ENCODE measurements at places on chromosomes 16 and 17. TPM values are rescaled to one million over a fixed set of nuclear protein-coding genes. Genes with fewer than 3 reads are reported as not detected.

GRCh38 chr17:80371196-80371595 lies 43.8 kb upstream of the ENDOV start:
- no peak for DNase-seq

- no peak for DNase-seq
Measured at GRCh38 chr17:2024572-2025219, 438 bp downstream of the RTN4RL1 start.

DNA sequence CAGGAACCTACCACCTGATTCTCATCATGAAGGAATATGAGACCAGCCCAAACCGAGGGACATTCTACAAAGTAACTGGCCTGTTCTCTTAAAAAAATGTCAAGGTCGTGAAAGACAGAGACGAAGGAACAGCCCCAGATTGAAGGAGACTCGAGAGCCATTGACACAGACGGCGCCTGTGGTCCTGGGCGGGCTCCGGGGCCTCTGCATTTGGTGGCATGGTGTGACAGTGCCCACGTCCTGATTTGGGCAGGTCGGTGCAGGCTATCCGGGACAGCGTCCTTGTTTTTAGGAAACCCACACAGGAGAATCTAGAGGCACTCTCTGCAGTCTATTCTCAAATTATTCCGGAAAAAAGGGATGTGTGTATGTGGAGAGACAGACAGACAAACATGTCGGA lies 64.1 kb downstream of the ADCY9 start:
- no peak for DNase-seq

- no peak for DNase-seq
Measured at GRCh38 chr17:59488805-59489204, 76.6 kb upstream of the DHX40 start.

DNA sequence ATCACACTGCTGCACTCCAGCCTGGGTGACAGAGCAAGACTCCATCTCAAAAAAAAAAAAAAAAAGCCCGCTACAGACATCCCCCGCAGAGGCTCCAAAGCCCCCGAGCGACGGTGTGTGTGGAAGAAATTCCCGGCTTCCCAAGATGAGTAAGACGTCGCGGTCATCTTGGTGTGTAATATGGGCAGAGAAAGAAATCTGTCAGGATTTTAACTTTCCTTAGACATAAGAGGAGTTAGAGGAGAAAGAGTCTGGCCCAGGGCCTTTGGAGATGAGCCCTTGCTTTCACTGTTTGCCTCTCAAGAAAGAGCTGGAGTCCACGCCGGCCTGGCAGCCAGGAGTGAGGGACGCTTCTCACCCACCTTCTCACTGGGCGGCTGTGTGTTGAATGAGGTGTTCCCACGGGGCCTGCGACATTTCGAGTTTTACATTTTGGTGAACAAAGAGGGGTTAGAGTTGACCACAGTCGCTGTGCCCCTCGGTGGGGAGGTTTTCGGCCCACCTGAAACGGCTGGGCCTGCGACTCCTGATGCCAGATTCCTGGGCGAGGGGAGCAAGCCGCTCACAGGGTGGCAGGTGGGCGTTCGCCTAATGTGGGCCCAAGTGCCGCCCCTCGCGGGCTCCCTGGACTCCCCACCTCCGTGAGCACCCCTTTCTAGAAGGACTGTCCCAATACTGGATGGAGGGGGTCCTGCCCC lies 17.9 kb downstream of the C1QTNF1 start:
- no peak for DNase-seq

GRCh38 chr17:64692187-64692586 lies 30.1 kb upstream of the SMURF2 start:
- DNase-seq, result no peak

- no peak for DNase-seq
Measured at GRCh38 chr17:7014995-7015958, 2.9 kb downstream of the RNASEK start.

DNA sequence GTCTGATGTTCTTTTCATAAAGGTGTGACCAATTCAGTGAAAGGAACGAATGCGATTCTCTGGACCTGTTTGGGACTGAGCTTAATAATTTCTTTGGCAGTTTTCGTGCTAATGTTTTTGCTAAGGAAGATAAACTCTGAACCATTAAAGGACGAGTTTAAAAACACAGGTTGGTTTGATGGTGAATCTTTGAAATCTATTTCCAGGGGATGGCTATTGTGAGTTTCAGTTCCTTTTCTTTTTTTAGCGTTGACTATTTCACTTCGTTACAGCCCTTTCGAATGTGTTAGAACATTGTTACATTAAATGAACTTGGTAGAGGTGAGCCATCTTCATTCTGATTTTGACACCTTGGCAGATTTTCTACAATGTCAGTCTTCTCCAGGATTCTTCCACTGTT lies 1.2 kb downstream of the TNFRSF17 start:
- no peak for DNase-seq

GRCh38 chr17:27543464-27543856 lies 87.2 kb downstream of the KSR1 start:
- DNase-seq, result no peak

DNA sequence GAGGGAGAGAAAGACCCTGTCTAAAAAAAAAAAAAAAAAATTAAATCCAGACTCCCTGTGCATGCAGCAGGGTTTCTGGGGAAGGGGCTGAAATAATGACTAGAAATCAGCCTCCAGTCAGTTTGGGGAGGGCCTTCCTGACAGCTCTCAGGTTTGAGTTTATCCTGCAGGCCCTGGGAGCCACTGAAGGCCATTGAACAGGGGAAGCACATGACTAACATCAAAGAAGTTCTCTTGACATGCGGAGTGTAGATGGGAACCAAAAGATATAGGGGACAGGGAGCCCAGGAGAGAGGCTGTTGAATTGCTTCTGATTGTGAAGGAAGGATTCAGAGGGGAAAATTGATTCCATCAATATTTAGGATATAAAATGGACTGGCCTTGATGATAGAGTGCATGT lies 2.8 kb upstream of the RABEP2 start:
- DNase-seq, result no peak

DNA sequence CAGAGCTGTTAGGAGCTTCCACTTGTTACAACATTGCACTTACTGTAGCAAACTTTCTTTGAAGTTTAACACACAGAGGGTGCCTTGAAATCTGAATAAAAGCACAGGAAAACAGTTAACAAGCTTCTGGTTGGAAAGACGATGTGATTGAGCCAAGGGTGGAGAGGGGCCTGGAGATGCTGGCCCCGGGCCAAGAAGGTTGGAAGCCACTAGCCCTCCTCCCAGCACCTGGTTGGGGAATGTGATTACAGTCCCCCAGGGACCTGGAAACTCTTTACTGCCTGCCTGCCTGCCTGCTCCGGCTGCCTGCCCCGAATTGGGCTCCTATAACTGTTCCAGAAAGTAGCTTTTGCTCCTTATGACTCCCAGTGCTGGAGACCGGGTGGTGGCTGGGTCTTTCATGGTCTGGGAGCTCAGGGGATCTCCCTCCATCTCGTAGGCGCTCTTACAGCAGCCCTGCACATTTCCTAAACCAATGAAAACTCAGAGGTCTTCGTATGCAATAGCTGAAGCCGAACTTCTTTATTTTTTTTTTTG lies 48.0 kb upstream of the ZFHX3 start:
- DNase-seq, result no peak

DNA sequence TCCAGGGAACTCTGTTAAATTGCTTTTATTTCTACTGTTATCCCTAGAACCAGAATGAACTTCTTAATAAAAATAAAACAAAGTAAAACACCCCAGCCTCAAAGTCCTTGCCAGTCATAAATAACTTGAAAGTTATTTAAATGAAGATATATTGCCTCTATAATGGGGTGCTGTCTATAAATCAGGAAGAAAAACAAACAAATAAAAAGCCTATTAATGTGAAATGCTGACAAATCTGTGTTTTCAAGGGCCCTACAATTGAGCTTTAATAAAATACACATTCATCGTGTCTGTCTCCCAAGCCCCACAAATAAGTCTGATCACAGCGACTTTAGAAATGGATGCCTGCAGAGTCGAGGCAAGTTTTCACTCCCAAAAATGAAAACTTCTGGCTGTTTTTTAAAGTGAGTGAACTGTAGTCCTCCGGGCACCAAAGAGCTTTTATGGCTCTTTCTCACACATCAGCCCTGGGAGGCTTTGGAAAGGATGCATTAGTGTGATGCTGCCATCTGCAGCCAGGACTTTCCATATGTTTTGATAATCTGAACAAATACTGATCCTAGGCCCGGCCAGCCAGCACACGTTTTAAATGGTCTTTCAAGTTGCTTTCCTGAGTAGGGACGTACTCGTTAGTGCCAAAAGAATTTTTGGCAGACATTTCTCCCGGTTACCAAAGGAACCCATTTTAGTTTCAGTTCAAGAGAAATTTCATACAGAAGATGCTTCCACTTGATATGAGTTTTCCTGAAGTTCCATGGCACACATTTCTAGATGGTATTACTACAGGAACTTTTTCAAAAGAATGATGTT lies 16.3 kb downstream of the NACA2 start:
- DNase-seq, result no peak

GRCh38 chr16:68750193-68750695 lies 13.2 kb downstream of the CDH1 start:
- DNase-seq, result no peak

- DNase-seq, result no peak
Measured at GRCh38 chr16:30555315-30556124, 2.7 kb downstream of the ZNF764 start.

- DNase-seq, result no peak
Measured at GRCh38 chr17:3514873-3515272, 39.1 kb downstream of the ASPA start.

- no peak for DNase-seq
Measured at GRCh38 chr17:9792181-9792840, 919 bp upstream of the DHRS7C start.

DNA sequence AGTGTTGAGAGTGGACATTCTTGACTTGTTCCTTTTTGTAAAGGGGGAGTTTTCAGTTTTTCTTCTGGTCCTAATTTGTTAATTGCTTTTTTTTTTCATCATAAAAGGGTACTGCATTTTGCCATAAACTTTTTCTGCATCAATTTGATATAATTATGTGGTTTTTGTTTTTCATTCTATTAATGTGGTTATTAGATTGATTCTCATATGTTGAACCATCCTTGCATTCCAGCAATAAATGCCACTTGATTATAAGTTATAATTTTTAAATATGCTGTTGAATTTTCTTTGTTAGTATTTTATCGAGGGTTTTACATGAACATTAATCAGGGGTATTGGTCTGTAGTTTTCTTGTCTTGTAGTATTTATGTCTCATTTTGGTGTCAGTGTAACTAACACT lies 87.2 kb upstream of the SMIM36 start:
- no peak for DNase-seq

DNA sequence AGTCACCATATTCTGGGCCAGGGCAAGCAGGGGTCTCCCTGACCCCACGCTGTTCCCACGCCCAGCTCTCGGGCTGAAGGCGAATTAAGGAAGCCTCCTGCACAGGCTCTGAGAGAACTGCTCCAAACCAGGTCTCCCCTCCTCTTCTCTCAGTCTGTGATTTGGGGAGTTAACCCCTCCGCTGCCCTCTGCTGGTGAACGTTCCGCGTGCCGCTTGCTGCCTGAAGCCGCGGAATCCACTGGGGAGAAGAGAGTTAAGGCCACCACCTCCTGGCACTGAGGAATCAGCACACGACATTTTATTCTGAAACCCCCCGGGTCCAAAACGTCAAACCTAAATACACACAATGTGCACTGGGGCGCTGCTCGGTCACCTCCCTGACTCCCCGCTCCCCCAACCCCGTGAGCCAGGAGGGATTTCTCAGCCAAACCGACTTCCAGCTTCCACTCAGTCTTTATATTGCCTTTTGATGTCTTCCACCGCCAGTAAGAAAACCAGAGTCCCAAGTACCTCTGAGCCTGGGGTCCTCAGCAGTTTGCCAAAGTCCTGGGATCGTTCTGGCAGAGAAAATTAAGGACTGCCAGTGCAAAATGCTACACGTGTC lies 54.4 kb upstream of the RCVRN start:
- peak; percentile 34 for DNase-seq

DNA sequence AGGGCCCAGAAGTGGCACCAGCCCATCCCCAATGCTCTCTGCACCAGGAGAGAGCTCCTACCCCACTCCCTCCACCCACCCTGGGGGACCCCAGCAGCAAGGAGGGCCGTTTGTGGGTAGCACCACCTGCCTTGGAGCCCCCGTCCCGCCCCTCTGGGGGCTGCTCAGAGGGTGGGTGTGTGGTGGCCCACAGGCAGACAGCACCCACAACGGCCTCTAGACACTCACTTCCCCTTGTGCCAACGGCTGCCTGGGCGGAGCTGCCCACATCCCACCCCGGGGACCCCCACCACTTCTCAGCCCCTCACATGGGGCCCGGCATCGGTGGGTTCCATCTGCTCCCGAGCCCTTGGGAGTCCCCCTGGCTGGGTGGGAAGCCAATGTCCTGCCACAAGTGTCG lies 33.3 kb downstream of the BAHCC1 start:
- DNase-seq, result no peak

DNA sequence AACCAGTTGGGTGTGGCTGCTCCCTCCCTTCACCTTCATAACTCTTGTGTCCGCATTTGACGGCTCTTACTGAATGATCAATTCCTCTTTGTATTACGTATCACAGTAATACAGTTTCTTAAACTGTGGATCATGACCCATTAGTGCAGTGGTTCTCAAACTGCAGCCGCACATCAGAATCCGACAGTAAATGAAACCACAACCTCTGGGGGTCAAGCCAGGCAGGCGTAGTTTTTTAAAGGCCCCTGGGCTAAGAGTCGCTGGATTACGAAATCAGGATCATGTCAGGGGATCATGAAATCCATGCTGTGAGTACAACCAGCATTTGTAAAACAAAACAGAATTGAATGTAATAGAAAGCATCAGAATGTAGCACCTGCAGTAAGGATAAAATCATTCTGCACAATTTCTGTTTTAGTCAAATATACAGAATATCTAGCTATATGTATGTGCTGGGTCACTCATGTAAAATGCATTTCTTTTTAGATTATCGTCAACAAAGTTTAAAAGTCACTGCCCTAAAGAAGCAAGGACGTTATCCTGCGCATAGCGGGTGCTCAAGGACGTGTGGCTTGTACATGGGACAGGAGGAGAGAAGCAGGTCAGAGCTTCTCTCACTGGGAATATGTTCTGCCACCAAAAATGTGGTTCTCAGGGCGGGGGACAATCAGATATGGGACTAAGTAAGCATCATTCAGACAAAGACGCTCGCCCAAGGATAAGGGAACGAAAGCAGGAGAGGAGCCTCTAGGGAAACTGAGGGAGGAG lies 113.1 kb downstream of the ZFHX3 start:
- no peak for DNase-seq

GRCh38 chr17:45777388-45777787 lies 6.7 kb upstream of the CRHR1 start:
- no peak for DNase-seq

DNA sequence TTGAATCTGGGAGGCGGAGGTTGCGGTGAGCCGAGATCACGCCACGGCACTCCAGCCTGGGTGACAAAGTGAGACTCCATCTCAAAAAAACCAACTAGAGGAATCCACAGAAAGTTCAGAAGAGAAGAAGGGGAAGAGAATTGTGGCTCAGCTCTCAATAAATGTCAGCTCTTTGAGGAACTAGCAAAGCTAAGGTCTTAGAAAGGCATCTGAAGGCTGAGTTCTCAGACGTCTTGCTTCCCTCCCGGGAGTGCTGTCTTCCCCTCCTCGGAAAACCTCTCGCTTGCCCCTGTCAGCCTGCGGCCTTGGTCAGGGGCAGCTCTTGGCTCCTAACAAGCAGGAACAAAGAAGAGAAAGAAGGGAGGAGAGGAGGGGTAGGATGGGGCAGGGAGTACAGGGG lies 5.3 kb downstream of the SHPK start:
- no peak for DNase-seq

- no peak for DNase-seq
Measured at GRCh38 chr16:7090628-7091115, 242.0 kb upstream of the RBFOX1 start.

- DNase-seq, result no peak
Measured at GRCh38 chr17:47726796-47727703, 6.0 kb upstream of the TBX21 start.

The CEP131 gene
- polyA plus RNA-seq, result 14.2 TPM

The ATXN2L gene
- polyA plus RNA-seq, result 70.8 TPM

The CBX2 gene
- polyA plus RNA-seq, result 20.9 TPM

The MOSMO gene
- polyA plus RNA-seq, result 18.4 TPM

The WNT9B gene
- polyA plus RNA-seq, result 9.1 TPM

The PRSS36 gene
- polyA plus RNA-seq, result 0.78 TPM

All from right renal cortex interstitium (tissue), 3 donors.